CD4-positive, alpha-beta T cell treated with Interleukin-17A for 4 hours (primary cell): ENCODE measurements at places on chromosomes 4 and X.

DNA sequence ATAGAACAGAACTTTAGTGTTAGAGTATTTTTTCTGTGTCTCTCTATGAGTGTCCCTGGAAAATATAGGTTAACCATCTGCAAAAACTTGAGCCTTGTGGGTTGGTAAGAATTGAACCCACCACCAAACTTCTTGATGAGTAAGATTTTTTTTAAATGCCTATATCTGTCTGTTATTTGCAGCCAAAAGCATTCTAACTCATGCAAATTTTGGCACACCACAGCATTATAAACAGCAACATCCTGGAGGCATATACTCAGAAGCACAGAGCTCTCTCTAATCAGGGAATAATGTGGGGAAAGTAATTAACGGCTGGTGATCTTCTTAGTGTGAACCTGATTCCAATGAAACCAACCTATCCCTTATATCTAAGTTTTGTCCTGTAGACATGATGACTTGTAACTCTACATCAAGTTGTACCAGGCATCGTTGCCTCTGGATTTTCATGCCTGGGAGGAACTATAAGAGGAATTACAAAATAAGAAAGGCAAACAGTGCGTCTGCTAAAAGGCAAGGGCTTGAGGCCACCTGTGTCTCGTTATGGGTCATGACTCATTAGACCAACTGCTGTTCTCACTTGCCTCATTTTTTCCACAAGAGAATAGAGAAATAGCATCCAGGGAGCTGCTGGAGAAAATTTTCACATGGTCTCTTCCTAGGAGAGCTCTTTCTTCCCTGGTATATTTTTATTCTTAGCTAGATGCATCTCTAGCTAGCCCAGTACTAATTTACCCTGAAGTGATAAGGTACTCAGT lies 202.4 kb downstream of the CHIC2 start:
- no peak for DNase-seq

- peak; percentile 20 for DNase-seq
Measured at GRCh38 chrX:79138658-79139241, 5.7 kb upstream of the GPR174 start.

DNA sequence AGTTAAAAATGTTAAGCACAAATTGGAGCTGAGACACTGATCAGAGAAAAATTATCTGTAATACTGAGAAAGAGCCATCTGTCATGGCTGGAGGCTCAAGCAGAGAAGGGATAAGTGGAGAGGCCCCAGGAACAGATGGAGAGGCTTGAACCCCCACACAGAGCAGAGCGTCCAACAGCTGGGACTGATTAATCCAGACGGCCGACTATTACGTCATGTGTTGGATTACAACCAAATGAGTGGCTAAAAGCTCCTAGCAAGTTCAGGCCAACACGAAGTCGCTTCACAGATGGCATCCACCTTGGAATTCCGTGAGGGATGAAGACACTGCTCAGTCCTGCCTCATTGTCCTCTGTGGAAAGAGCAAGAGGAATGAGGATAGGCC lies 57.7 kb upstream of the ATXN3L start:
- no peak for DNase-seq

- no peak for DNase-seq
Measured at GRCh38 chr4:128633067-128633466, 176.4 kb upstream of the JADE1 start.

DNA sequence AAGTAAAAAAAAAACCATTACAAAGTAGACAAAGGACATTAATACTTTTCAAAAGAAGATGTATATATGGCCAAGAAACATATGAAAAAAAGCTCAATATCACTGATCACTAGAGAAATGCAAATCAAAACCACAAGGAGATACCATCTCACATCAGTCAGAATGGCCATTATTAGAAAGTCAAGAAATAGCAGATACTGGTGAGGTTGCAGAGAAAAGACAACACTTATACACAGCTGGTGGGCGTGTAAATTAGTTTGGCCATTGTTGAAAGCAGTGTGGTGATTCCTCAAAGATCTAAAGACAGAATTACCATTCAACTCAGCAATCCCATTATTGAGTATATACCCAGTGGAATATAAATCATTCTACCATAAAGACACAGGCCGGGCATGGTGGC lies 39.3 kb downstream of the TASL start:
- DNase-seq: no peak

GRCh38 chr4:107834241-107834794 lies 9.6 kb downstream of the SGMS2 start:
- no peak for DNase-seq

- DNase-seq: no peak
Measured at GRCh38 chr4:133000012-133000411, 149.1 kb upstream of the PCDH10 start.

GRCh38 chr4:47990145-47990544 lies 26.3 kb downstream of the CNGA1 start:
- no peak for DNase-seq

DNA sequence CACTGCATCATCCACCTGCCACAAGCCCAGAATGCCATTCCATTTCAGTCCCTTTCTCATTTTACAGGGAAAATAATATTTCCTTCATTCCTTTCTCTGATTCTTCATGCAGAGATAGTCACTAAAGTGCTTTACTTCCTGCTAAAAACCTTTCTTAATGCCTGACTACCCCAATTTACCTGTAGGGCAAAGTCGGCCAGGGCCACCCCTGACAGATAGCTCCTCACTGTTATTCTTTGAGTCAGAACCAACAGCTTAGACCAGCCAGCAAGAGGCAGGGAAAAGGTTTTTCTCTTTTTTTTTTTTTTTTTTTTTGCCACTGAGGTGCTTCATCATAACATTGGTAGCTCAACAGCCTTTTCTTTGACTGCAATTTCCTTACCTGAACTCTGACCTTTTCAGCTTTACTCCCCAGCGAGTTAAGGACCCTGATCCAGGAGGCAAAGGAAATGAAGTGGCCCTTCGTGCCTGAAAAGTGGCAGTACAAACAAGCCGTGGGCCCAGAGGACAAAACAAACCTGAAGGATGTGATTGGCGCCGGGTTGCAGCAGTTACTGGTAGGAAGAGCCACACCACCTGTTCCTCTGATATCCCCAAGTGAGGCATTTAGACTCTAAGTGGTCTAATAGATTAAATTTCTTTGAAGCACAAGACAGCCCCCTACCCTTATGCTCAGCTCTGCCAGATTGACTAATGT lies 85.0 kb downstream of the ALPK1 start:
- DNase-seq: no peak

GRCh38 chrX:12979026-12979607 lies 4.2 kb downstream of the TMSB4X start:
- DNase-seq: peak; percentile 26

GRCh38 chr4:176791591-176792325 lies 964 bp downstream of the VEGFC start:
- DNase-seq: no peak

DNA sequence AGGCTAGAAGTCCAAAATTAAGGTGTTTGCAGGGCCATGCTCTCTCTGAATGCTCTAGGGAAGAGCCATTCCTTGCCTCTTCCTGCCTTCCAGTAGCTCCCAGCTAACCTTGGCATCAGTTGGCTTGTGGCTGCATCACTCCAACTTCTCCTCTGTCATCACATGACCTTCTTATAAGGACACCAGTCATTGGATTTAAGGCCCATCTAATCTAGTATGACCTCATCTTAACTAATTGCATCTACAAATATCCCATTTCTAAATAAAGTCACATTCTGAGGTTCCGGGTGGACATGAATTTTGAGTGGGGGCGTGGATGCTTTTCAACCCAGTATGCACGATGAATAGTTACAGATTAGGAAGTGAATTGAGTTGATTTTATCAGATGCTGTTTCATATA lies 89.7 kb downstream of the DOCK11 start:
- DNase-seq: no peak

DNA sequence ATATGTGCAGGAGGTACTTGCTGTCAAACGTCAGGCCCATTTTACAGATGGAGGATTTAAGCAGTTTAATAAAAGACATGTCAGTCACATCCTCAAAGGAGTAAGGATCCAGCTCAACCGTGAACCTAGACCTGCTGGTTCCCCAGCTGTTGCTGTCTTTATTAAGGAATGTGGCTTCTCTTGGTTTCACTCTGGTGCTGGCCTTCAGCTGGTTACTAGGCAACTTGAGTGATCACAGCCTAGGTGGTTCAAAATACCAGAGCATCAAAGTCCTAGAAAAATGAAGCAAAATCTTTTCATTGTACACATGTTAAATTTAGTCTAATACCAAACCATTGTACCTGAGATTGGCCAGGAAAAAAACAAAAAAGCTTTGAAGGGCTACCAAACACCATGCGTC lies 32.7 kb upstream of the GLRA2 start:
- no peak for DNase-seq

DNA sequence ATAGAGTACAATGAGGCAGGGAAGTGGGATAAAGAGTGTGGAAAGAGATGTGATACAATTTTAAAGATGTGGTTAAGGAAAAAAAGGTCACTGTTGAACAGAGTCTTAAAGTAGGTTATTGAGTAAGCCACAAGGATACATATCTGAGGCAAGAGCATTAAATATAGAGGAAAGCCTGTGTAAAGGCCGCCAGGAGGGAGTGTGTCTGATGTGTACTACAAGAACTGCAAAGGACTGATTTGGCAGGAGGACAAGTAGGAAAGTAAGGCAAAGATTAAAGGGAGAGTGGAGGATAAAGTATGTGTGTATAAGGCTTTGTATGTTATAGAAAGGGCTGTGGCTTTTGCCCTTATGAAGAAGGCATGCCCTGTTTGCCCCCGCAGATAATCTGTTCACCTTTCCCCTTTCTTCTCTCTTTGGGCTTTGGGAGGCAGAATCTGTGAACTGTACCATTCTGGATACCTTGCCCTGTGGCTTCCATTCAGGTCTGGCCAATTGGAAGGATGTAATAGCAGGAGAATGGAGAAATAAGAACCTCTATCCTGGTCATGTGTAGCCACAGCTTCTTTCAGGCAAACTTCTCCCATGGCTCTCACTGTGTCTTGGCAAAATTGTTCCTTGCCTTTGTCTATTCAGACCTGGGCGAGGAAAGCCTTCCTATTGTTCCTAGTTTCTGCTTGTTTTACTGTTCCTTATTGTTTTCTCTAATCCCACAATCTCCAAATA lies 68.9 kb upstream of the FAM47B start:
- no peak for DNase-seq

DNA sequence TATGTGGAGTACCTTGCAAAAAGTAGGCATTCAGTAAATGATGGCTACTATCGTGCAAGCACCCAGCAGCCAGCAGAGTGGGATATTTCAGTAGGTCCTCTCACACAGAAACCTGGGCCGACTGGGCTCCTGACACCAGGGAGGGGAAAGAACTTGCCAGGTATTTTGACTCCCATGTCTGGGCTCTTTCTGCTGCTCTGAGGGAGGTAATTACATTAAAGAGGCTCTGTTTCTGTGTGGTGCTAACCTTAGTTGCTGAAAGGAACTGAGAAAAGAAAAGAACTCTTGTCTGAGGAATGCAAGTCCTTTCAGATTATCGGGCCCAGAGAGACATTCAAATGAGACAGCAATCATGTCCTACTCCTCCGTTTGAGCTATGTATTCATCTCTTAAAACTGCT lies 175.8 kb upstream of the MTMR8 start:
- DNase-seq: no peak

DNA sequence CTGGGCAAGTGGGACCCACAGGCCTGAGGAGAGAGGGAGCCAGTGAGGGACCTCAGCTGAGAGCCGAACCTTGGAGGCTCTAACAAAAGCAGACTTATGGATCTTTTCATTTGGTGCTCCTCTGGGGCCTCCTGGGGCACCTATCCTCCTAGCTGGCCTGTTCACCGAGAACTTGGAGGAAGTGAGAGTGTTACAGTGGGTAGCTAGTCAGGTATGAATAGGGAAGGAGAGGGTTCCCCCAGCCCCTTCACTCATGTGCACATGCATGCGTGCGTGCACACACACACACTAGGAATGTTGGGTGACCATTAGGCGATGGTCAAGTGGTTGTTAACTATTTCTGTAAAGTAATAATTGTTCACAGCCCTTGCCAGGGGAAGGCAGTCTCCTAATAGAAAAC lies 18.6 kb upstream of the TMEM185A start:
- DNase-seq: no peak
